Thyroid gland (tissue), 4 donors: ENCODE measurements at places on chromosomes 7 and 10. TPM values are rescaled to one million over a fixed set of nuclear protein-coding genes. Genes with fewer than 3 reads are reported as not detected.

The MACROH2A2 gene
- total RNA-seq = 7.0 TPM

The ADCY1 gene
- total RNA-seq = 5.8 TPM

The LGI1 gene
- total RNA-seq = not detected

The LAMB1 gene
- total RNA-seq = 112 TPM

The SMO gene
- total RNA-seq = 17.2 TPM

The TAS2R41 gene
- total RNA-seq = not detected

The FAS gene
- total RNA-seq = 9.4 TPM

The TSPAN15 gene
- 12.8 TPM for total RNA-seq

The PDE6C gene
- not detected for total RNA-seq

The SFTPA2 gene
- total RNA-seq = not detected

The ADARB2 gene
- not detected for total RNA-seq

The LRRTM3 gene
- not detected for total RNA-seq

The CRHR2 gene
- total RNA-seq = 0.45 TPM

The ZNF503 gene
- total RNA-seq = 17.1 TPM

The RBM20 gene
- 1.3 TPM for total RNA-seq
